Stimulated activated CD8-positive, alpha-beta memory T cell treated with anti-CD3 and anti-CD28 coated beads, Interleukin-7, amount 100 ng/mL, for 24 hours (primary cell): ENCODE measurements at places on chromosomes 6 and 20.

DNA sequence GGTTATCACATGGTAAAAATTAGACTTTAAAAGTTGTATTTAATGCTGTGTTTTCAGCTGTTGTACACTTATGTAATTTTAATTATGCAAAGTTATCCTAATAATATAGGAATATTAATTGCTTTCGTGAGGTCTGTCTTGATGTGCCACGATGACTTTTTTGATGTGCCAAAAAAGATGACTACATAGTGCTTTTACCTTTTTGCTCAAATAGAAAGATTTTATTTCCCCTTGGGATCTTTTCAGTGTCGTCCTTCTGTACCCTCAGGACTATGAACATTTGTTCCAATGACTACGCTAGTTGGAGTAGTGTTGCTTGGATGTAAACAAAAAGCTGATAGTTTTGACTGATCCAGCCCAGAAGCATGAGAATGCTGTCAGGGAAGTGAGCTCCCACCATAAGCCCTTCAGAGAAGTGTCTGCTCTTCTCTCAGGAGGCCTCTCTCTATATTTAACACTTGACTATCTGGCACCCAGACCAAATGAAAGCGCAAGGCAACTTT is 1.2 kb upstream of the CD164 start:
- DNase-seq, result no peak

DNA sequence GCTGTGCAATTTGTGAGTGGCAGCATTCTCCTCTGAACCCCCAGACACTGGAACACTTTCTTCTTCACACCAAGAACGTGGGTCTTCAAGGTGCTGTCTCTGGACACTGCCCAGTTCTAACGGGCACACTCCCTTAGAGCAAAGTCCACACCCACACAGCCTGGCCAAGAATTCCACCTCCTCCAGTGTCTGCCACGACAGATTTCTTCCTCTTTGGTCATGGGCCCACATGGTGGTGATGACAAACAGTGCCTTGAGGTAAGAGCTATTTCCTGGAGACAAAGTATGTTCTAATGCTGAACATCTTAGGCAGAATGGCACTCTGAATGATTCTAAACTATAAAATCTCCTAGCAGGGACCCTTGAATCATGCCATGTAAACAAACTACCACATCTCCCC is 25.5 kb upstream of the SSTR4 start:
- no peak for DNase-seq

GRCh38 chr6:143323729-143324470 is 126.6 kb downstream of the ADAT2 start:
- no peak for DNase-seq

- no peak for DNase-seq
Observed at GRCh38 chr20:64162239-64162910, 1.9 kb upstream of the MYT1 start.

DNA sequence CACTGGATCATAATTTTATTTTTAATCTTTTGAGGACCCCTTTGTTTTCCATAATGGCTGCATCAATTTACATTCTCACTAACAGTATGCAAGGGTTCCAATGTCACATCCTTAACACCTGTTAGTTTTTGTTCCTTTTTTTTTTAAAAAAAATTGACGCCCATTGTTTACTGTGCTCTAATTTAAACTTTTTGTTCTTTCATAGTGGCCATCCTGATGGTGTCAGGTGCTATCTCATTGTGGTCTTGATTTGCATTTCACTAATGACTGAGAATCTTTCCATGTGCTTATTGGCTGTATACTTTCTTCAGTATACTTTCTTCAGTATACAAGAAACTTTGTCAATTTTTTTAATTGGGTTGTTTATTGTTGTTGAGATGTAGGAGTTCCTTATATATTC is 347.0 kb downstream of the RNGTT start:
- no peak for DNase-seq

DNA sequence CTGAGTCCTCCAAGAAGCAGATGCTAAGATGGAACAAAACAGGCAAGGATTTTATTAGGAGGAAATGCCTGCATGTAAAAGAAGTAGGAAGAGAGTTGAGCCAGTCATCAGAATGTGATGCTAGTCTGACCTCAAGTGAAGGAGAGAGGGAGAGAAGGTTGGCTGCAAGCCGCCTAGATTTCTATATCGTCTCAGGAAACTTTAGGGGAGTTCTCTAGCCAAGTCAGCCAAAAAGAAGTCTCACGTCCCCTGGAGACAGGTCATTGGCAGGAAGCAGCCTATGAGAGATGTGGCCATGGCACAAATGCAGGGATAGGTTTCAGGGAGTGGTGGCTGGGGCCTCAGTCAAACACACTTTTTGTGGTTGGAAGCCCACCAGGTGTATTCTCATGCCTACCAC is 378.0 kb downstream of the CD109 start:
- DNase-seq, result no peak

DNA sequence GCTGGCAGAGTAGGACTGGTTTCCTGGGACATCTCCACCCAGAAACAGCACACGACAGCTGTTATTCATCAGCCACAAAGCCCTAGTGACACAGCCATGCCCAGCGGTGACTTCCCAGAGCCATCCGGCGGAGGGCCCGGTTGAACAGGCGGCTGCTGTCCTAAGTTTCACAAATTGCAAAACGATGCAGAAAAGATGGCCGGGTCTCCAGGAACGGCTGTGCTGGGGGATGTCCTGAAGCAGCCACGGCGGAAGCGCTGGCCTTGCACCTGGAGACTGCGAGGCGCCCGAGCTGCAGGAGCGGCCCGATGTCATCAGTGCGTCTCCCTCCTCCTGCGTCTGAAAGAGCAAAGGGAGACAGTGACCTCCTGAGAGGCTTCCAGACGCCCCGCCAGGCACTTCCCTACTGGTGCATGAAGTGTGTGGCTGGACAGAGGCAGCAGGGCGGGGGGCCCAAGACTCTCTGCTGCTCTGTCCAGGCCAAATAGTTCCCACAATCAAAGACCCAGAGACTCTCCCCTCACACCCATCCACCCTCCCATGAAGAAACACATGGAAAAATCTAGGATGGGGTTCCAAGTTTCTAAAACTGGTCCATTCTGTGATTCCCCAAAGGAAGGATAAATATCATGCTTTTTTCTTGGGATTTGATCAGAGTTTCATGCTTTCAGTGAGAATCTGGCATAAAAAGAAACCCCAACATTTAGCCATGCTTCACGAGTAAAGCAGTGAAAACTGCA is 44.0 kb downstream of the SSR1 start:
- no peak for DNase-seq

DNA sequence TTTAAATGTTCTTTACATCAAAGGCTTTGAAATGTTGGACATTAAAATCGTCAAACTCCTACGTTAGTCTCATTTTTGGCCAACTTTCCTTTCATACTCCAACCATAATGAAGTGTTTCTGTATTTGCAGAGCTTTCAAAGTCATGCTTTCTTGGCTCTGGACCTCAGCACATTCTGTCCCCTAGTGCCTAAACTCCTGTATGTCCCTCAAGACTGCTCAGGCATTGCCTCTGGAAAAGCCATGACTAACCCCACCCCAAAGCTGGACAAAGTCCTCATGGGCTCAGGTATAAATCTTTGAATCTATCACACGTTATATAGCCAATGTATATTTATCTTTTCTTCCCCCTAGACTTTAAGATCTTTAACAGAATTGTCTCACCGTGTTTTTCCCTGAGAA is 18.9 kb downstream of the IFNGR1 start:
- no peak for DNase-seq

- DNase-seq, result no peak
Observed at GRCh38 chr6:37306624-37307222, 47.1 kb upstream of the RNF8 start.

GRCh38 chr6:140970485-140970884 is 1162.2 kb upstream of the GJE1 start:
- DNase-seq, result no peak

DNA sequence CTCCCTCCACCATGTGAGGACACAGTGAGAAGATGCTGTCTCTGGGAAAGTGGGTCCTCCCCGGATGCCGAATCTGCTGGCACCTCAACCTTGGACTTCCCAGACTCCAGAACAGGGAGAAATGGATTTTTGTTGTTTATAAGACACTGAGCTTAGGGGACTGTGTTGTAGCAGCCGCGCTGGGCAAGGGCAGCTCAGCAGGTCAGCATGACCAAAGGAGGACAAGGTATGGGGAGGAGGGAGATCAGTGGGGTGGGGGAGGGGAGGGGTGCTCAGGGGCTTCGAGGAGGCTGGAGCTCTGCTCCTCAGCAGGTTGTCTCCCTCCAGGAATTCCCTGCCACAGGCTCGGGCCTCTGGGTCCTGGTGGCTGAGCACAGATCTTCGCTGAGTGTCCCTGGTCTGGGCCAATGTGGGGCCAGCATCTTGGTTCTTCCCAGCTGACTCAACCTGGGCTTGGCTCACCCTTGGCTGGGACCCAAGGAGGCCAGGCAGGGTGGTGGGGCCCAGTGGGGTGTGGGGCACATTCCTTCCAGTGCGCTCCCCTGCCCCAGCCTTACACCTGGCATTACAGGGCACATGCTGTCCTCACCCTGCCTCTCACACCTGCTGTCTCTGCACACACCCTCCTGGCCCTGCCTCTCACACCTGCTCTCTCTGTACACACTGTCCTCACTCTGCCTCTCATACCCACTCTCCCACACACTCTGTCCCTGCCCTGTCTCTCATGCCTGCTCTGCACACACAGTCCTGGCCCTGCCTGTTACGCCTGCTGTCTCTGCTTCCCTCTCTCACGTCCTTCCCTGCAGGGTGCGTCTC is 107.3 kb downstream of the SYCP2 start:
- no peak for DNase-seq

DNA sequence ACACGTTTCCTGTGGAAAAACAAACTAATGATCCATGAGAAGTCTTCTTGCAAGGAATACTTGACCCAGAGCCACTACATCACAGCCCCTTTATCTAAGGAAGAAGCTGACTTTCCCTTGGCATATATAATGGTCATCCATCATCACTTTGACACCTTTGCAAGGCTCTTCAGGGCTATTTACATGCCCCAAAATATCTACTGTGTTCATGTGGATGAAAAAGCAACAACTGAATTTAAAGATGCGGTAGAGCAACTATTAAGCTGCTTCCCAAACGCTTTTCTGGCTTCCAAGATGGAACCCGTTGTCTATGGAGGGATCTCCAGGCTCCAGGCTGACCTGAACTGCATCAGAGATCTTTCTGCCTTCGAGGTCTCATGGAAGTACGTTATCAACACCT is 35.4 kb downstream of the GCNT2 start:
- DNase-seq, result no peak

DNA sequence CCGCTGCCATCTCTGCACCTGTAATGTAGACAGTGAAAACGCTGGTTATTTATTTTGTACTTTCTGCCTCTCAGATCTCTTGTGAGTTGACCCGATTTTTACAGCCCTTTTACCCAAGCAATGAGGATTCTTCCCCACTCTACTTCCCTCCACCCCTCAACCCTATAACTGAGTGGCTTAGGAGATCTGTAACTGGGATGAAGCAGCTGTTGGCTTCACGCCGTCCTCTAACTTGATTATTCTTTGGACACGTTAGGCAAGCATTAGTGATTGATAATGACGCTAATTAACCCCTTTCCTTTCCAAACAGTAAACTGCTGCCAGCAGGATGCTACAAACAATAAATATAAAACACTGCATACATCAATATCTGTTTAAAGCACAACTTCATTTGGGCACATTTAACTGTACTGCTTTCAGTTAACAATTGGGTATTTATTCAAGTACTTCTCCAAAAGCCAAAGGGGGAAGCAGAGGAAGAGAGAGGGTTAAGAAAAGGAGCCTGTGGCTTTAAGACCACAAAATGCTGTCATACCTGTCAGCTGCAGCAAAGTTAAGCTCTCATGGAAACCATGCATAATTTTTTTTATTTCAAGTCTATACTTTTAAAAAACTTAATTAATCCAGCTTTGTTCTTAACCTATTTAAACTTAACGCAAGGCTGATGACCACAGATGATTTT is 21.2 kb downstream of the TFAP2A start:
- no peak for DNase-seq

DNA sequence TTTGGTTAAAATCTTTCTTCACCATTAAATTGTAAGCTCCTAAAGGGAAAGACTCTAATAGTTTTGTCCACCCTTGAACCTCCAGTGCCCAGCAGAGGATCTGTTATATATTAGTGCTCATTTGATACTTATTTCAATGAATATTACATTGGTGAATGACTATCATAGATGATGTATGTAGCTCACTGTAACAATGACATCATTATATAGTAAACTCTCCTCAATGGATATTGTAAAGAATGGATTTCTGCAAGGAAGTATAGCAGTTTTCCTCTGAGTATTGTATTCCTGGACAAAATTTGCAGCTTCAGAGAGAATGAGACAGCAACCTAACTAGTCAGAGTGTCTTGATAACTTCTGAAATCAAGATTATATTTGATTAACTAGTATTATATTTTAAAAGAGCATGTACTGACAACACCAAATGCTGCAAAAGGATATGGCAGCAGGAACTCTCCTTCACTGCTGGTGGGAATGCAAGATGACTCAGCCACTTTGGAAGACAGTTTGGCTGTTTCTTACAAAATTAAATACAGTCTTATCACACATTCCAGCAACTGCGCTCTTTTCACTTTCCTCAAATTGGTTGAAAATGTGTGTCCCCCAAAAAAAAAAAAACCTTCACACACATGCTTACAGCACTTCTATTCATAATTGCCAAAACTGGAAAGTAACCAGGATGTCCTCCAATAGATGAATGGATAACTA is 189.8 kb upstream of the OPRM1 start:
- no peak for DNase-seq

DNA sequence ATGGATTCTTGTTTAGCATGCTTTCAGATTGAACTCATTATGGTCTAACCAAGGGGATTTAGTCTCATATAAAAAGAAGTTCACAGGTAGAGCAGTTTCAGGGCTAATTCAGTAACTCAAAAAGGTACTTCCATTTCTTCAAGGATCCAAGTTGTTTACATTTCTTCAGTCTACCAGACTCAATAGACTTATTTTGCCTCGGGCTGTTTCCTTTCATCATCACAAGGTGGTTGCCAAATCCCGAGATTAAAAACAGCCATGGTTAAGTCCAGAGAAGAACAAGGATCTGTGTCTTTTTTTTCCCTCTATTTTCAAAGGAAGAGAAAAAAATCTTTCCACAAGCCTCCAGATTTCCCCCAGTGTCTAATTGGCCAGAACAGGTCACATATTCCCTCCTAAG is 69.8 kb upstream of the SNX9 start:
- DNase-seq, result no peak

GRCh38 chr20:5189917-5190316 is 63.1 kb downstream of the CDS2 start:
- no peak for DNase-seq
